ENCODE measurements at places on chromosomes 2 and 18.

GRCh38 chr18:11512096-11513025 is 97.0 kb upstream of the SLC35G4 start:
- no peak for DNase-seq

DNA sequence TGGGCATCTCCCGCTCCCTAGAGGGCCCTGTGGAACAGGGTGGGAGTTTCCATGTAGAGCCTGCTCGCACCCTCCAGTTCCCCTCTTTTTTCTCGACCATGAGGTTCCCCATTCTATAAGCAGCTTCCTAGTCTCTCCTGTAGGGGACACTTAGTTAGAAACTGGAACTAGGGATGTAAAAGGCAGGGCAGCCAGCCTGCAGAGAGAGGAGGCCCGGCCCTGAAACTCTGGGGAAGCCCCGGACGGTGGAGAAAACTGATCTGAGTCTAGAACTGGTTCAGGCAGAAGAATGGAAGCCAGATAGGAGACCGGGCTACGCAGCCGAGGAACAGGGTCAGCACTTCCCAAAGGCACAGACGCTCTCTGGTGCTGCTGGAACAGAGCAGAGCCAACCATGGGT is 51.6 kb upstream of the ATG16L1 start:
- DNase-seq, result no peak

- DNase-seq, result no peak
Measured at GRCh38 chr2:223219872-223220657, 168.1 kb downstream of the KCNE4 start.

- DNase-seq, result no peak
Measured at GRCh38 chr2:170576296-170576695, 138.8 kb upstream of the SP5 start.

- peak; percentile 57 for DNase-seq
Measured at GRCh38 chr18:60684843-60685513, 312.4 kb upstream of the MC4R start.

DNA sequence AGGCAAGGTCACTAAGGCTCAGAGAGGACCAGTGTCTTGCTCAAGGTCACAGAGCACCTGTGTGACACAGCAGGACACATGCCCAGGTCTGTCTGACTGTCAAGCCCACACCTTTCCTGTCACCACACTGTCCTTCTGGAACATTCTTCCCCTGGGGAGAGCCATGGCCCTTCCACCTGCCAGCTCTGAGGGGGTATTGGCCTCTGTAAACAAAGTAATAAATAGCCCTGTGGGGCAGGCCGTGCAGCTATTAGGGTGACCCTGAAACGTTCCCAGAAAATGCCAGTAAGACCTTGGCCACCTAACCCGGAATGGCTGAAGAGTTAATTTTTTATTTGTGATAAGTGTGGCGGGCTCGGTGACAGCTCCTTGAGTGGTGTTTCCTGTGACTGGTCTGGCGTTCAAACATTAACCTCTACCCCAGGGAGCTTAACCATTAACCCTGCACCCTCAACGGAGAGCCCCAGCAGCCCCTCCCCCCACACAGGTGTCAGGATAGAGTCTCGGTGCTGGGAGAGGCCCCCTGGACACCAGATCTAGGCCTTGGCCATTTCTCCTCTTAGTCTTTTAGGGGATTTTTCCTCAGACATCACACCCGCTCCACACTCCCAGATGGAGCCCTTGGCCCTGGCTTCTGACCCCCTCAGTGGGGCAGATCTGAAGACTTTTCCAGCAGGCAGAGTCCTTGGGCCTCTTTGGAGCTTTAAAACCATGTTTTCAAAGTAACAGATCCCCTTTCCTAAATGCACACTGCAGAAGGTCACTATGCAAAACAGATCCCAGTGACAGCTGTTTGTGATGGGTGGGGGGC is 36.6 kb downstream of the SCTR start:
- no peak for DNase-seq

DNA sequence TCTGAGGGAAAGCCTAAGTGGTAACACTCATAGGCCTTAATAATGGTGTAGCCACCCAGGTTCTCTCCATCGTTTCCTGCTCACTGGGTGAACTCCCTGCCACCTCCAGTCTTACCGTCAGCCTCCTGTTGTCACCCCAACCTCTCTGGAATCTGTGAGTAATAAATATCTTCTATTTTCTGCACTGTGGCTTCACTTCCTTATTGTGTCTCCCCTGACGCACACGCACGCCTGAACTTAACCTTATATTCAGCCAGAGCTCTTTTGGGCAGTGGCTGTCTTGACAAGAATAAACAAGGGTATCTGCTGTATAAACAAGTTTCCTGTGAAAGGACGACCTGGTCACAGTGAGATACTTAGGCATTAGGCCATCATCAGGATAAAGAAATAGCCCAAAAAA is 467.2 kb downstream of the SPAG16 start:
- no peak for DNase-seq

DNA sequence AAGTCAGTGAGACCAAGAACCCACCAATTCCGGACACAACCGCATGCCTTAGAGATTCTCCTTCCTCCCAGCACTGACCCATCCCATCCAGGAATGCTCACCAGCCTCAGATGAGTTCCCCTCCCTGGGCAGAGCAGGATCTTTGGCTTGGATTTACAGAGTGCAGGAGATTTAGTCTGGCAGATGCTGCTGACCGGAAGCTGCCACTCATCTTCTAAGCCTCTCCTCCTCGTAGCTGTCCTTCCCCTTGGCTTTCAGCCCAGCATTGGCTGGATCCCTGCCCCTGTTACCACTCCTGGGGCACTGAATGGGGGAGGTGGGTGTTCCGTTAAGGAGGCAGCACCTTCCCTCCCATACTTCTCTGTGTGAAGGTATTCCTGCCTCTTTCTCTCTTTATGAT is 53.2 kb downstream of the VWA3B start:
- no peak for DNase-seq

GRCh38 chr2:162043132-162043531 is 30.9 kb downstream of the DPP4 start:
- DNase-seq, result no peak

GRCh38 chr2:106876699-106877098 is 9.3 kb downstream of the ST6GAL2 start:
- no peak for DNase-seq

GRCh38 chr2:43133708-43134570 is 92.5 kb downstream of the ZFP36L2 start:
- no peak for DNase-seq

DNA sequence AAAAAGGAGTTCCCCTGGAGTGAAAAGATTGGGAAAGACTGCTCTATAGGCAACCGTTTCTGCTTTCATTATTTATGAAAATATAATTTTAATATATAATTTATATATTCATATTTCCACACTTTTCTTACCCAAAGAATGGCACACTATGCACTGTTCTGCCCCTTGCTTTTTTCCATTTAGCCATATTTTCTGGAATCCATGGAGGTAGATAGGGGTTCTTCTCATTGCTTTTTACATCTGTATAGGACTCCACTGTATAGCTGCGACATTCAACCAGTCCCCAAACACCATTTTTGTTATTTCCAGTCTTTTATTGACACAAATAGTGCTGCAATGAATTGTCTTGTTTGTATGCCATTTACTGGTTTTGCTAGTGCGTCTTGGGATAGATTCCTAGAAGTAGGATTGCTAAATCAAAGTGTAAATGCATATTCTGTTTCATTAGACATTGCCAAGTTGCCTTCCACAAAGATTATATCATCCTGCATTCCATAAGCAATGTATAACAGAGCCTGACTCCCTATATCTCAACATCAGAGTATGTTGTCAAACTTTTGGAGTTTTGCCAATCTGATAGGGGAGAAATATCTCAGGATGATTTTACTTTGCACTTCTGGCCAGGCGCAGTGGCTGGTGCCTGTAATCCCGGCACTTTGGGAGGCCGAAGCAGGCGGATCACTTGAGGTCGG is 26.6 kb upstream of the TCF7L1 start:
- DNase-seq, result peak; percentile 4

DNA sequence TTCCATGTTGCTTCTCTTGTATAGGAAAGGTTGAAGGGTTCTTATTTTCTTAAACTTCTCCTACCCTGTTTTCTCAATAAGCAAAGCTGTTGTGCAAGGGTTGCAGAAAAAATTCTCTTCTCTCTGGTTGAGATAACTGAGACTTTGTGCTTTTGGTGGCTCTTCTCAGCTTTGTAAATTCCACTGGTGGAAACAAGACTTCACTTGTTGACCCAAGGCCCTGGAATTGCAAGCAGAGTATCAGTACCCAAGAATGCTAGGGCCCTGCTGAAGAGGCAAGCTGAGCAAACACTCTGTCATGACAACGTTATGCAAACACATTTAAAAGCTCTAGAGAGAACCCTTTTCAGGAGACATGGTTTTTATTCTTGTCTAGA is 294.7 kb upstream of the EPAS1 start:
- DNase-seq, result no peak

DNA sequence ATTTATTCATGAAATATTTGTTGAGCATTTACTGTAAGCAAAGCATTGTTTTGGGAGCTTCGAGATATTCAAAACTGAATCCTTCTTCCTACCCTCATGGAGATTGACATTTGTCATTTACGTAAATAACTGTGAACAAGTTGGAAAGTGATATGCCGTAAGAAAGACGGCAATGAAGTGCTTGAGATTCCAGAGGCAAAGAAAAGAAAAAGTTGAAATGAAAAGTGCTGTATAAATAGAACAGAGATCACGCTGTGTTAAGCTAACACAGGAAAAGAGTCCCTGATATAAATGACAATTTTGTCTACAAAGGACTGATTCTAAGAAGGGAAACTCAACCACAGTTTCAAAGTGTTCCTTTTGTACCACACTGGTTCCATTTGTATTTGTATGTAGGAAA is 1.8 kb downstream of the CHRNA1 start:
- peak; percentile 28 for DNase-seq

GRCh38 chr2:208906330-208906729 is 499.7 kb downstream of the PTH2R start:
- no peak for DNase-seq

DNA sequence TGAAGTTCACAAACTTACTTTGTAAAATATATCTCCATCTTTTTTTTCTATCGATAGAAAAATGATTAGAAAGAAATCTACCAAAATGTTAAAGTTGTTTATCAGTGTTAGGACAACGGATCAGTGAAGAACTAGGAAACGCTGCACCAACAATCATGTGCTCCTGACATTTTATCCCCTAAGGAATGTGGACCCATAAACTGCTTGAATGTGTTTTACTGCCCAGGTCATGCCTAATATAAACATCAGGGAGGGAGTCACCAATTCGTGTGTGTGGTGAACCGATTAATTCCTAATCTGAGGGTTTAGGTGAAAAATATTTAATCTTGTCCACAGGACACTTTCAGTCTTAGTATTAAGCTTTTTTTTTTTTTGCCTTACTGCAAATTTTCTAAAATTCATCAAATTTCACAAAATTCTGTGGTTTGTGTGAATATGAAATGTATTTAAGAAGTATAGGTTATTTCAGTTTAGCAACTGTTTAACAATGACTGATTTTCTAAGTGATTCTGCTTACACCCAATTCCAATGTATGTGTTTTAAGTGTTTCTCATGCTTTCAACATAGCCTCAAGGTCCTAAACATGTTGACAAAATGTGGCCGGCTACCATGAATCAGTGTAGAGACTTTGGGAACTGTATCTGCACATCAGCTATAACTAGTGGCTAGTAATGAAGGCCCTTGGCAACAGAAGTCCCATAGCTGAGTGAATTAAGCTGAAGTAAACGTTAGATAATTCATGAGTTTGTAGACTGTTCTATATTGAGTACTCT is 11.1 kb upstream of the KIDINS220 start:
- no peak for DNase-seq

DNA sequence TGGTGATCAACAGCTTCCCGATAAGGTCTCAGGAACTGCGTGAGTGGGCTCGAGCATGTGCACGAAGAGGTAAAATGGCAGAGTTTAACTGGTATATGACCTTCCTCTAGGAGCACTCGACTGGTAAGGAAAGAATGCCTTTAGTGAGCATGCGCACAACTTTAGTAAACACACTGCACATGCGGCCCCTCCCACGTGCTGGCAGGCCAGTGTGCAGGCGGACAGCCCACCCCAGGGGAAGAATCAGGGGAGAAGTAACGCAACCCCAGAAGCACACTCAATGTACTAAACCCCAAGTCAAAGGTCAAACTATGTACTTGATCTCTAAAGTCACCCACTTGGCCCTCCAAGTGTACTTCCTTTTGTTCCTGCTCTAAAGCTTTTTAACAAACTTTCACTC is 28.7 kb upstream of the SLC25A52 start:
- DNase-seq, result no peak

DNA sequence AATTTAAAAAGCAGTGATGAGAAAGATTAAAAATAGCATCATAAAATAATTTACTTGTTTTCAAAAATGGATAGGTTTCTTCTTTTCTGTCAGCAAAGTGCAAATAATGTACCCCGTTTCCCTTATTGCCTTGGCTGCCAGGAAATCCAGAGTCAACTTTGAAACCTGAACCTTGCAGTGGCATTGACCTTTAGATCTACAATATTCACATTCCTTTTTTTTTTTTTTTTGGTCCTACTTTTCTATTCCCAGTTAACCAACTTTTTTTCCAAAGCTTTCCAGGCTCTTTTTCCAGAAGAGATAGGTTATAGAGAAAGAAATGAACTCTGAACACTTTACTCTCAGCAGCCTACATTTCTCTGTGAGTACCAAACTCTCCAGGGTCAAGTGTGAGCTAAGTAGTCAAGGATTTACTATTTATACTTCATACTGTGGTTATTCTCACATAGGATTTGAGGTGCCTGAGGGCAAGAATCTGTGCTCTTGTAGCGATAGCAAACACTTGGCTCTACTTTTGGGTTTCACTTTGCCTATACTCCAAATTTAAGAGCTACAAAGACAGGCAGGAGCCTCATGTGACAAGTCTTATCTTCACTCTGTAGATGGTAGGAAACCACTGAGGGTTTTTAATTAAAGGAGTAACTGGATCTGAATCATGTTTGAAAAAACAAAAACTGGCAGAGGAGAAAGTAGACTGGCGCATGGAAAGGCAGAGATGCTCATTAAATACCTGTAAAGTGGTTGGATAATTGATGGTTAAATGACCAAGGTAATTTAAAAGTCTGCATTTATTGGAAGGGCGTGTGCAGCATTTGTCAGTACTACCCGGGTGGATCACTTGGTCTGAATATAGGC is 63.2 kb upstream of the TMEM17 start:
- no peak for DNase-seq

DNA sequence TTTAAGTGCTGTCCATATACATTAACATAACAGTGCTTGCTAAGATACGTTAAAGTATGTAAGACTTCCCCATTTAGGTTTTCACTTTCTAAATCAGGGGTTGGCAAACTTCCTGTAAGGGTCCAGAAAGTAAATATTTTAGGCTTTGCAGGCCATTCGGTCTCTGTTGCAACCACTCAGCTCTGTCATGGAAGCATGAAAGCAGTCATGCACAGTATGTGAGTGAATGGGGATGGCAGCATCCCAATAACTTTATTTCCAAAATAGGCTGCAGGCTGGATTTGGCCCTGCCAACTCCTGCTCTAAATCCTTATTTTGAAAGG is 128.7 kb downstream of the PLA2R1 start:
- DNase-seq, result no peak

DNA sequence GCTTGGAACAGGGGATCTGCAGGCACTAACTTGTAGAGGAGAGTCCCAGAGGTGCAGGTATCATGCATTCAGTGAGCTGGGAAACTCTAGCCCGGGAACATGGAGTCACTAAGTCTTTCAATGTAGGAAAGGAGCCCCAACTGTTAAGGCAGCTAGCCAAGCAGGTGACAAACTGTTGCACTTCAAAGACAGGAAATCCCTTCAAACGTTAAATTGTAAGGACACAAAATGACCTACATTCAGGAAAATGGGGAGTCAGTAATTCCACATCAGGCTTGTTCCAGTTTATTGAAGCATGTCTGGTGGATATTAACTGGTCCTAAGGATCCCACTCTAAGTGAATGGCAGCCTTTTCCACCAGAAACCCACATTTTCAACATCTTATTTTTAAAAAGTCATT is 364.5 kb downstream of the MTX2 start:
- DNase-seq, result no peak
